IMR-90 (cell line): ENCODE measurements at places on chromosomes 16 and 17. TPM values are rescaled to one million over a fixed set of nuclear protein-coding genes. Genes with fewer than 3 reads are reported as not detected.

DNA sequence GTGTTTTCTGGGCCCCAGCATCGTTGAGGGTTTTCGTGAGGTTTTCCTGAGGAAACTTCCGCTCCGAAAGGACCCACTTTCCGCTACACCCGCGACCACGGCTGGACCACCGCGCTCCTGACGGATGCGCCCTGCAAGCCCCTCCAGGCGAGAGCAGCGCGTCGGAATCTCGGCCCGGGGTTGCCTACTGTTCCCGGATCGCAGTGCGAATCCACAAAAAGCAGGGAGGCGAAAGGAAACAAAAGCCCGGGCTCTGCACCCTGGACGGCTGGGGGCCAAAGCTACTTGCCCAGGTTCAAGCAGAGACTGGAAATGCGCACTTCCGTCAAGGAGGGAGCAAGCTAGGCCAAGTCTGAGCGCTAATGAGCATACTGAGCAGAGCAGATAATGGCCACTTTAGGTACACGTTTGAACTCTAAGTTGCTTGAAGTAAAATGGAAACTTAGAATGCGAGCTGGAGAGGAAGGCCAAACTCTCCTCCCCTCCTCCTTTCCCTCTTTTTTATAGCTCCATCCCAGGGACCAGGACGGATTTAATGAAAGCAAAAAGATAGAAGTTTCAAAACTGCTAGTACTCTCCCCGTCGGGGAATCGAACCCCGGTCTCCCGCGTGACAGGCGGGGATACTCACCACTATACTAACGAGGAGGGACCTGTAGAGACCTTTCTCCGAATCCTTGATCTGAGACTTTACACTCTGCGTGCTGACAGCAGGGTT, 11.4 kb upstream of the AURKB start:
- peak; percentile 89 for DNase-seq

DNA sequence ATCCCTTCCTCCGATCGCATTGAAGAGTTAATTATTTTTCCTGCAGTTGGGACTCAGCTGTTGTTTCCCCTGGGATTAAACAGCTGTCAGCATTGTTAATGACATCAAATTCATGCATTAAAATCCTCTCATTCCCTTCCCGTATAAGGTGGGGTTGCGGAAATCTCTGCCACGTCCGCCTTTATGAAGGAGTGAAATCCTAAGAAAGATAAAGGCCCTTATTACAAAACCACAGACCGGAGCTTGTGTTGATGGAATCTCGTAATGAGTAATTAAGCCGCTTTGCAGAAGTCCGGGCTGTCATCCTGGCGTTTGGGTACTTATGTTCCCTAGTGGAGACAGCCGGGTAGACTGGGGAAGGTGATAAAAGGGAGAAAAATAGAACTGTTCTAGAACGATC, 627.6 kb downstream of the MAF start:
- DNase-seq, result no peak

DNA sequence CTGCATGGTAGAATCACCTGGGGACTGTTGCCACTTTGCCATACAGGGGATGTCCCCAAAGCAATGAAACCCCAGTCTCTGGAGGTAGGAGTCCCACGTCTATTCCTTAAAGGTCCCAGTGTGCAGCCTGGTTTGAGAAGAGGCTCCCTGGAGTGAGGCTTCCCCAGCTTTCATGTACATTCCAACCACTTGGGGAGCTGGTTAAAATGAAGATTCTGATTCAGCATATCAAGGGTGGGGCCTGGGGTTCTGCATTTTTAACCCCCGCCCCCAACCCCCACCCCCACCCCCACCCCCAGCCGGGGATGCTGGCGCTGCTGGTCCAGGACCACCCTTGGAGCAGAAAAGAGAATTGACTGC, 241.2 kb downstream of the FOXL1 start:
- no peak for DNase-seq

- no peak for DNase-seq
Observed at GRCh38 chr17:19857640-19858039, 10.1 kb downstream of the ULK2 start.

- peak; percentile 81 for DNase-seq
Observed at GRCh38 chr17:2259769-2260536, 43.6 kb downstream of the SMG6 start.

- no peak for DNase-seq
Observed at GRCh38 chr17:34377078-34377823, 14.2 kb upstream of the CCL1 start.

DNA sequence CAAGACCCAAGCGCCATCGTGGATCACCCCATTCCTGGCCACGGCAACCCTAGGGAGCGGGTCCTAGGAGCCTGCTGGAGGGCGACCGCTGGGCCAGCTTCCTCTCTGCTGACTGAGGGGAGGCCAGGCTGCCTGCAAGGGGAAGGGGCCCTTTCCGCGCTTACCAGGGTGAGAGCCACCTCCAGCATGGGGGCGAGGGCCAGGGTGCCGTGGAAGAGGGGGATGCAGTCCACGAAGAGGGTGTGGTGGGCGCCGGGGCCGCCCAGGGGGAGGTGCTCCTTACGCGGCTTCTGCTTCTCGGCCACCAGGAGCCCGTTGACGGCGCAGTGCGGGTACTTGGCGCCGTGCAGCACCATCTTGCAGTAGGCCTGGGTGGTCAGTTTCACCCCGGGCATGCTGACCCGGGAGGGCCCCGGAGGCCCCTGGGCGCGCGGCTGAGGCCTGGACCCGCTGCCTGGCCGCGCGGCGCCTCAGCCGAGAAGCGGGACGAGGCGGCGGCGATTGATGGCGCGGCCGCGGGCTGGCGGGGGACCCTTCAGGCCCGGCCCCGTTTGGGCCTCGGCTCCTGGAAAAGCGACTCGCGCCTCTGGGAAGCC, 345 bp downstream of the EMC8 start:
- peak; percentile 28 for DNase-seq

- no peak for DNase-seq
Observed at GRCh38 chr16:27826893-27827289, 236.6 kb downstream of the GSG1L start.

The RNF43 gene
- under 0.01 TPM in 2 replicates for total RNA-seq

The TIGD7 gene
- 2.7 and 3.9 TPM in 2 replicates for total RNA-seq

The RDM1 gene
- 0.18 TPM in 1 of 2 replicates, not detected in the other for total RNA-seq
